PC-3 (cell line): ENCODE measurements at places on chromosomes 7 and 10. TPM values are rescaled to one million over a fixed set of nuclear protein-coding genes. Genes with fewer than 3 reads are reported as not detected.
A peak's percentile ranks its signal among the peaks of the same experiment; 100 is the strongest.

GRCh38 chr10:102524746-102525145, 21.0 kb downstream of the SUFU start:
- no peaks in the 10 kb centered on the region for H3K36me3 ChIP-seq
- no peaks in the 10 kb centered on the region for H3K27me3 ChIP-seq
- no peak overlapping the region for H3K4me3 ChIP-seq
- DNase-seq, result no peak
- H3K4me1 ChIP-seq, result no peaks in the 10 kb centered on the region

DNA sequence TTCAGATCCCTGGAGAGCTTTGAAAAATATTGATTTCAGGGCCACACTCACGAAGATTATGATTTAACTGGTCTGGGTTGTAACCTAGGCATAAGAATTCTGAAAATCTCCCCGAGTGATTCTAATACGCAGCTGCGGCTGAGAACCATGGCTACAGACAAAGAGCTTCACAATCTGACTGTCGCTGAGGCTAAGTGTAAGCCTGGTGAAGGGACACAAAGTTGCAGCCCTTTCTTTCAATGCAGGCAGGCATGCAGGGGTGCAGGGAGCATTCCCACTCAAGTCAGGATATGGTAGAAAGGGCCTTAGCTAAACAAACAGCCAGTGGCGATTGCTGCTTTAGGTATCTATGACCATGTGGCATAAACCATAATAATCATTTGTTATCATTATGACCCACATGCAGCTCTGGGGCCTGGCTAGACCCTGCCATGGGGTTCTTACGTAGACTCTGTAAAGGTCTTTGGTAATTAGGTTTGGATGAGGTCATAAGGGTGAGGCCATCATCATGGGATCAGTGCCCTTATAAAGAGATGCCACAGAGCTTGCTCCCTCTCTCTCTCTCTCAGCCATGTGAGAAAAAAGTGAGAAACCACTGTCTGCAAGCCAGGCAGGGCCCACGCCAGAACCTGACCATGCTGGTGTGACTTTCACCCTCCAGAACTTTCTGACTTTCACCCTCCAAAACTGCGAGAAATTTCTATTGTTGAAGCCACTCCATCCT, 88.4 kb upstream of the LANCL2 start:
- no peaks in the 10 kb centered on the region for H3K4me1 ChIP-seq
- no peaks in the 10 kb centered on the region for H3K36me3 ChIP-seq
- no peaks in the 10 kb centered on the region for H3K27me3 ChIP-seq

GRCh38 chr10:90960355-90960814, 39.5 kb upstream of the ANKRD1 start:
- H3K27ac ChIP-seq, result peak overlapping the region; percentile 15; the same call in 1 of the 2 replicates
- no peaks in the 10 kb centered on the region for H3K36me3 ChIP-seq
- H3K27me3 ChIP-seq, result no peaks in the 10 kb centered on the region

The TRIM50 gene
- total RNA-seq, result not detected in 2 replicates

The VWA2 gene
- not detected in 2 replicates for total RNA-seq

DNA sequence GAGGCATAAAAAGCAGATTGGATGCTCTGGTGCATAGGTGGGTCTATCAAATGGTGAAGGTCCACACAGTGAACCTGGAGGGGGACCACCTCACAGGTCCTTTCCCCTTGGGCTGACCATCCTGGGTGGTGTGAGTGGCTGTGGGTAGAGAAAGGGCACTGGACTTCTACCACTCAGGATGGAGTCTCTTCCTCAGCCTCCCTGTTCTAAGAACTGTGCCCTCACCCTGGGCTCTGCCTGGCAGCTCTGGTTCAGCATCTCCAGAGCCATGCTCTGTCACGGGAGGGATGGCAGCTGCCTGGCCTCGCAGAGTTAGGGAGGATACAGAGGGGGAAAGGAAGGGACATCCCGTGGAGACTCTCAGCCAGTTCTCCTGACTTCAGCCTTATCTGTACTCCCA, 121.8 kb downstream of the TAX1BP1 start:
- H3K27ac ChIP-seq, result no peak overlapping the region
- no peak for DNase-seq
- no peak overlapping the region for H3K4me3 ChIP-seq
- no peaks in the 10 kb centered on the region for H3K27me3 ChIP-seq
- no peaks in the 10 kb centered on the region for H3K4me1 ChIP-seq
- no peaks in the 10 kb centered on the region for H3K36me3 ChIP-seq

GRCh38 chr7:106693677-106694353, 32.9 kb upstream of the CCDC71L start:
- no peak overlapping the region for H3K27ac ChIP-seq
- no peak overlapping the region for H3K4me3 ChIP-seq
- DNase-seq, result peak; percentile 18
- no peaks in the 10 kb centered on the region for H3K36me3 ChIP-seq
- no peaks in the 10 kb centered on the region for H3K4me1 ChIP-seq

The HK1 gene
- 189 and 208 TPM in 2 replicates for total RNA-seq

DNA sequence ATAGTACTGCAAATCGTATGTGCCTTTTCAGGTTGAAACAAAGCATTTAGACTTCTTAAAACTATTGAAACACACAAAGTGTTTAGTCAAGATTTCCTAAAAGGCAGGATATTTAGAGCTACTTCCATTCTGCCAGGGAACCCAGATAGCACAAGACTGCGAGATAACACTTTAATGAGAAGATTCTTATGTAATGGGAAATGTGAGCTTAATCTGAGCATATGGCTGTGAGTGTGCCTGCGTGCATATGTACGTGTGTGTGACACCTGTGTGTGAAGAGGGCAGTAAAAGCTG, 14.3 kb upstream of the JCAD start:
- H3K36me3 ChIP-seq, result no peaks in the 10 kb centered on the region
- H3K4me3 ChIP-seq, result no peak overlapping the region
- H3K27ac ChIP-seq, result no peak overlapping the region
- no peak for DNase-seq

DNA sequence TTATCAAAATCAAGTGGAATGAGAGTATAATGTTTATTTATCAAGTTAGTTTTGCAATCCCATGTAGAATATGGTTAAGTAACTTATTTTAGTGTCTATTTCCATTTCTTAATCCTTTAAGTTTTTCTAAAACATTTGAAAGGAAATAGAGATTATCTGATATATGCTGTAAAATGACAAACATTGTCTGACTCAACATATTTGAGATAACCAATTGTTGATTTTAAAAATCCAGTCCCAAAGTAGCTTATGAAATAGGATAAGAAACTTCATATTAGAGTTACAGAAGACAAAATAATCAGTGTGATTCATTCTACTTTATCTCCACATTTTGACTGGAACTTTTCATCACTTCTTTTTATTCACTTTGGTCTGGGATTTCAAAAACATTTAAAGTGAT, 38.7 kb upstream of the CDK1 start:
- no peaks in the 10 kb centered on the region for H3K27me3 ChIP-seq
- no peak overlapping the region for H3K27ac ChIP-seq
- H3K4me3 ChIP-seq, result no peak overlapping the region
- H3K4me1 ChIP-seq, result peaks cover 34% of the 10 kb centered on the region
